Left lung (tissue), 14 donors: ENCODE measurements at places on chromosomes 1 and 21.

- DNase-seq, result no peak
Observed at GRCh38 chr1:206463911-206464310, 6.4 kb upstream of the IKBKE start.

DNA sequence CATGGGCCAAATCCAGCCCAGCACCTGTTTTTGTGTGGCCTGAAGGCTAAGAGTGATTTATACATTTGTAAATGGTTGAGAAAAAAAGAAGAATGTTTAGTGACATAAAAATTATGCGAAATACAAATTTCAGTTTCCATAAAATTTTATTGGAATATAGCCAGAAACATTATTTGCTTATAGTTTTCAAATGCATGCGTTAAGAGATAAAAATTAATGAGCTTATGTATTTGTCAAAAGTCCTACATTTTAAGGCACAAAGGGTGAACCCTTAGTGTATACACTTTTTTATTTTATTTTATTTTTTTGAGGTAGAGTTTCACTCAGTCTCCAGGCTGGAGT, 2.1 kb downstream of the MORC3 start:
- no peak for DNase-seq

DNA sequence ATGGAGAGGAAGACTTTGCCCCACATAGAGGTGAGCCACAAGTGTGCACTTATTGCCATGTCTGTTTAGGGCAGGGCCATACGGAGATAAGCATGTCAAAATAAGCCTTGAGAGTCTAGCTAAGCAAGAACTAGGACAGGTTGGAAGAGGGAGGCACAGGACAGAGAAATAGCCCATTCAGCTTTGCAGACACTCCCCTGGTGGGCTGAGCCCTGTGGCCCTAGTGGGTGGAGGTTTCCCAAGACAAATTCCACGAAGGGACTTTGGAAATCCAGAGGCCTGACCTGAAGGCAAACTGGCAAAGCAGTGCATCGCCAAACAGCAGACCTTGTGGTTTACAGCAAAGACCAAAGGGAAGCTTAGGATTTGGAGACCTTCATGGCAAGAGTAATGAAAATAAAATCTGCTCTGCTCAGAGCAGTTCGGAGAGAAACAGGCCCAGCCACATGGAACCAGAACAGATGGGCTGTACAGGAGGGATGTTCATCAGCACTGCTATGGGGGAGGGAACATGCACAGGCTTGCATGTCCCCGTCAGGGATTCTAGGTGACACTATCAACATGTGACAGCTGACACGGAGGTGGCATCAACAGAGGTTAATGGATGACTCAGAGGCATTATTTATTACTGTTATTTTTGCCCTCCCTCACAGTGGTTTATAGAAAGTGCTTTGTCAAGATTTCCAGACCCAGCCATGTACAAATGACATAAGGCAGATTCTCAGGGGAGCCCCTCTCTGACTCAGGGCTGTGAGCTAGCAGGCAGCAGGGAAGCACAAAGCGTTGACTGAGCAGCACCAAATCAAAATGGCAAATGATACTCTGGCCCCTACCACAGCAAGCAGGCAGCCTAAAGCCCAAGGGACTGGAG, 90.1 kb upstream of the IRF2BP2 start:
- no peak for DNase-seq

- DNase-seq, result no peak
Observed at GRCh38 chr1:219058891-219059820, 114.5 kb upstream of the LYPLAL1 start.
